ENCODE measurements at places on chromosomes 4 and X.

- DNase-seq, result no peak
Measured at GRCh38 chrX:86066998-86067397, 19.6 kb upstream of the CHM start.

DNA sequence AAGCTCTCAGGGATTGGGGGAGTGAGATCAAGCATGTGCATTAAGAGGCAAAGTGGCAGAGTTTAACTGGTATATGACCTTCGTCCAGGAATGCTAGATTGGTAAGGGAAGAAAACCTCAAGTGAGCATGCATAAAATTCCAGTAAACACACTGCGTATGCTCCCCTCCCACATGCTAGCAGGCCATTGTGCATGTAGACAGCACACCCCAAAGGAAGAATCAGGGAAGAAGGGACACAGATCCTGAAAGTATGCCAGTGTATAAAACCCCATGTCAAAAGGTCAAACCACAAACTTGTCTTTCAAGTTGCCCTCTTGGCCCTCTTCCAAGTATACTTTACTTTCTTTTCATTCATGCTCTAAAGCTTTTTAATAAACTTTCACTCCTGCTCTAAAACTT is 405.2 kb upstream of the CNKSR2 start:
- DNase-seq, result no peak

GRCh38 chr4:20318001-20318908 is 66.5 kb downstream of the SLIT2 start:
- DNase-seq, result no peak

GRCh38 chrX:21770631-21771321 is 12.9 kb upstream of the SMPX start:
- no peak for DNase-seq

GRCh38 chr4:180099957-180100356 is 2143.2 kb upstream of the TENM3 start:
- DNase-seq, result no peak

- DNase-seq, result no peak
Measured at GRCh38 chrX:119399772-119400101, 601 bp downstream of the SLC25A43 start.

- DNase-seq, result no peak
Measured at GRCh38 chrX:38970845-38971244, 169.6 kb downstream of the MID1IP1 start.

DNA sequence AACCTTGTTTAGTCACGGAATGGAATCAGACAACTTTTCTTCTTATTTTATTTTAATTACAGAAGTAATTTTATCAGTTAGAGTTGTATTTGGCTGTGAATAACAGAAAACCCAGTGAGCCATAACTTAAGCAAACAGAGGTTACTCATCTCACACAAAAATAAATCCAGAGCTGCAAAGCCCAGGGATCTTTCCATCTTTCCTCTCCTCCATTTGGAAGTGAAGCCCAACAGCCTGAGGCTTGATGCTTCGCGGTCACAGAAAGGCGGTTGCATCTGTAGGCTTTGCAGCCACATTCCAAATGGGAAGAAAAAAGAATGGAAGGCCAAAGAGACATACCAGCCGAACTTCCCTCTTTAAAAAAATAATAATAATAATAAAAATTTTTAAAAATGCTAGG is 22.6 kb downstream of the CHRNA9 start:
- no peak for DNase-seq

- DNase-seq, result no peak
Measured at GRCh38 chr4:113981591-113981990, 2.1 kb upstream of the ARSJ start.

- DNase-seq, result peak; percentile 35
Measured at GRCh38 chrX:150084496-150085229, 146.4 kb upstream of the EOLA2 start.

GRCh38 chrX:2457289-2458133 is 43.3 kb downstream of the DHRSX start:
- no peak for DNase-seq

GRCh38 chr4:72714482-72715279 is 145.7 kb upstream of the ADAMTS3 start:
- no peak for DNase-seq

- no peak for DNase-seq
Measured at GRCh38 chrX:151860827-151861226, 51.9 kb upstream of the MAGEA4 start.

GRCh38 chr4:82519072-82519471 is 42.7 kb downstream of the TMEM150C start:
- DNase-seq, result no peak

DNA sequence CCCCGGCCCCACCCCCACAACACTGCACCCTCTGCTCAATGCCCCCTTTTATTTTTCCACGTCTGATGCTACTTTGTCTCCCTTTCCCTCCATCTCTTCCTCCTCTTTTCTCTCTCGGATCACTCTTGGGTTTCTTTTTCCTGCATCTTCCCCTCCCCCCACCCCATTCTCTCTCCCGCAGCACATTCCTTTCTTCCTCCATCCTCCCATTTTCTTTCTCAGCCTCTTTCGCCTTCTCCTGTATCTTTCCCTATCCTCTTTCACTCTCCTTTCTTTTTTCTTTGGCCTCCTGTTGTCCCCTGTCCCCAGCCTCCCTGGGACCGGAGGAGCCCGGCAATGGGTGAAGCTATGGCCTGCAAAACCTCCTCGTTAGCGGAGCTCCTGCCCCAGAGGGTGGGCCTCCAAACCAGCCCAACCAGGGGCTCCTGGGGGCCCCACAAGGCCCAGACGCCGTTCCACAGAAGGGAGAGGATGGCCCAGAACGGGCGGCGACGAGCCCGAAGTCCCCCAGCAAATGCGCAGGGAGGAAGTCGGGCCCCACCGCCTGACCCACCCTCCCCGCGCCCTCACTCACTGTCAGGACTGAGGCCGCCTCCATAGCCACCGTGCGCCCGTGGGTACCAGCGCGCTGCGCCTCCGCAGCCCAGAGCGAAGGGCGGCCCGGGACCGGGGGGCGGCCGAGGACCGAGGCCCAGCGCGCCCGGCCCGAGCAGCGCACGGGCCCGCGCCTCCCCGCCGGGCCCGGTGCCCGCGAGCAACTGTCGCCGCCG is 807 bp downstream of the HMX1 start:
- DNase-seq, result no peak

All from right hindlimb (tissue), 1 donor.